Amniotic epithelial cell (primary cell): ENCODE measurements at places on chromosomes 12 and 14.
A peak's percentile ranks its signal among the peaks of the same experiment; 100 is the strongest.

GRCh38 chr12:101042211-101042610 lies 167.8 kb downstream of the SLC5A8 start:
- DNase-seq = no peak

DNA sequence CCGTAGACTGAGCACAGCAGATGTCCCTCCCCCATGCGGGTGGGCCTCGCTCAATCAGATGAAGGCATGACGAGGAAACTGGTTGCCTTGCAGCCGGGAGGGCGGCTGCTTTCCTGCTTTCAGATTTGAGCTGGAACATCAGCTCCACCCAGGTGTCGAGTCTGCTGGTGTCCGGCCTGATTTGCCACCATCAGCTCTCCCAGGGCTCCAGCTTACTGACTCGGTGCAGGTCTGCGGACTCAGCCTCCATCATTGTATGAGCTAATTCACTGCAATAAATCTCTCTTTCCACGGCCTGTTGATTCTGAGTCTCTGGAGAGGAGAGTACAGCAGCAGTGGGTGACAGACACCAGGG lies 156.2 kb downstream of the KIF26A start:
- DNase-seq = no peak

- peak; percentile 22 for DNase-seq
Observed at GRCh38 chr12:7009512-7009911, 8.8 kb downstream of the LPCAT3 start.

- DNase-seq = peak; percentile 86
Observed at GRCh38 chr12:120116441-120116791, at the start of gene RAB35. Gene RAB35 (minus strand): TSS chr12:120116753. CDS start chr12:120116650, 103 bp downstream.

DNA sequence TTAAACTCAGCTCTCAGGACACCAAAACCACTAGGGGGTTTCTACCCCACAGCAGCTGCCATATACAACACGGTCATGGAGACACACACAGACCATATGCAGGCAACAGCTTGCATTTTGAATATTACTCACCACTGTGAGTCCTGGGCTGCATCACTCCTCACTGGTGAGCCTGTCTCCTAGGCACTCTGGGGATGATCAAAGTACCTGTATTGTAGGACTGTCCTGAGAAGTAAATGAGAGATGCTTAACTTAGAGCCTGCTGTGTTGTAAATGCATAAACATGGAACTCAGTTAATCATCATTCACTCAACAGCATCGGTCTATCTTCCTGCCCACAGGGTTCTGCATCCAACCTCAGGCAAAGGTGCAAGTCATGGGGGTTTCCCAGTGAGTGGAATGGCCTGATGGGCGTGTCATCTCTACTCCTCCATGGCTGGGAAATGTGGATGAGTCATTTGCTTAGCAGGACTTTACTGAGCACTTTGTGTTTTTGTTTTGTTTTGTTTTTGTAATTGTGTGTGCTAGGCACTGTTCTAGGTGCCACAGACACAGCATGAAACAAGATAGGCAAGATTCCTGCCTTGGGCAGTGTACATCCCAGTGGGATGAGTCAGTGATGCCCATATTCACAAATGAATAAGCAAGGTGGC lies 1141.2 kb upstream of the TMEM132C start:
- peak; percentile 45 for DNase-seq

GRCh38 chr14:98909251-98909944 lies 362.6 kb downstream of the BCL11B start:
- DNase-seq = no peak

GRCh38 chr12:112962561-112962960 lies 15.8 kb upstream of the OAS2 start:
- DNase-seq = no peak

- no peak for DNase-seq
Observed at GRCh38 chr12:4346931-4347330, 25.9 kb downstream of the TIGAR start.

GRCh38 chr12:117892441-117892840 lies 76.3 kb downstream of the KSR2 start:
- no peak for DNase-seq

DNA sequence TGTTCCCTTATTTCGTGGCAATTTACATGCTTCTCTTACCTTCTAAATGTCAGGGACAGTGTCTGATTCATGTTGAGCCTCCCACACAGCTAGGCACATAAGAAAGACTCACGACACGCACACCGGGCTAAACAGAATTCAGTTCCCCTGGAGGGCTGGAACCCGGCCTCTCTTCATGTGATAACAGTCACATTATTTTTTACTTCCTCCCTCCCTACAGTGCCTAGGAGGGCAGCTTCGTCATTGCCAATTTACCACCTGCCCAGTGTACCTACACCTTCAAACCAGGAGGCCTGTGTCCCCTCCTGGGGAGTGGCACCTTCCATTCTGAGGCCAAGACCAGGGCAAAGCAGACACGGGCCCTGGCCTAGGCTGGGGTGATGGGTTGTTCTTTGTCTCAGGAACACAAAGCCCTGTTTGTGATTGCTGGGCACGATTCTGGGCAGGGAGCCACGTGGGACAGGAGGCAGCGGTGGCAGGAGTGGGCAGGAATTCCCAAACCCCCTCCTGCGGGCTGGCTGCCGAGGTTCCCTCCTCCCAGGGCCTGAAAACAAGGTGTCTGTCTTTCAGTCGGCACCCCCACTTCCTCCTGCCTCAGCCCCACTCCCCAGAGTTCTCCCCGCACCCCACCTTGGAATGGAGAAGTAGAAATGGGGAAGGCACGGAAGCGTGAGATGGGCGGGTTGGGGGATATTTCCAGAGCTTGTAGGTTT lies 6.8 kb upstream of the RASAL1 start:
- no peak for DNase-seq

GRCh38 chr14:82719617-82720016 lies 1186.0 kb upstream of the SEL1L start:
- no peak for DNase-seq

- DNase-seq = peak; percentile 47
Observed at GRCh38 chr12:18430425-18431048, 169.2 kb downstream of the PIK3C2G start.

DNA sequence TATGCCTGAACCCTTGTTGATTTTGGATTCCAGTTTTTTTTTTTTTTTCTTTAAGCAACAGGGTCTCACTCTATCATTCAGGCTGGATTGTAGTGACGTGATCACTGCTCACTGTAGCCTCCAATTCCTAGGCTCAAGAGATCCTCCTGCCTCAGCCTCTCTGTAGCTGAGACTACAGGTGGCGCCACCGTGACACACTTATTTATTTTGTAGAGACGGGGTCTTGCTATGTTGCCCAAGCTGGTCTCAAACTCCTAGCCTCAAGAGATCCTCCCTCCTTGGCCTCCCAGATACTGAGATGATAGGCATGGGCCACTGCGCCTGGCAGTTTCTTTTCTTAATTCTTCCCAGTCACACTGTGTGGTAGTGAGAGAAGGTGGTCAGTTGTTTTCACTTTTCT lies 25.2 kb downstream of the ACADS start:
- no peak for DNase-seq

GRCh38 chr12:107131832-107132616 lies 38.7 kb upstream of the CRY1 start:
- DNase-seq = peak; percentile 53

- DNase-seq = peak; percentile 61
Observed at GRCh38 chr12:26845057-26845666, 12.2 kb upstream of the ITPR2 start.

- no peak for DNase-seq
Observed at GRCh38 chr12:106508966-106509365, 73.8 kb upstream of the RFX4 start.

DNA sequence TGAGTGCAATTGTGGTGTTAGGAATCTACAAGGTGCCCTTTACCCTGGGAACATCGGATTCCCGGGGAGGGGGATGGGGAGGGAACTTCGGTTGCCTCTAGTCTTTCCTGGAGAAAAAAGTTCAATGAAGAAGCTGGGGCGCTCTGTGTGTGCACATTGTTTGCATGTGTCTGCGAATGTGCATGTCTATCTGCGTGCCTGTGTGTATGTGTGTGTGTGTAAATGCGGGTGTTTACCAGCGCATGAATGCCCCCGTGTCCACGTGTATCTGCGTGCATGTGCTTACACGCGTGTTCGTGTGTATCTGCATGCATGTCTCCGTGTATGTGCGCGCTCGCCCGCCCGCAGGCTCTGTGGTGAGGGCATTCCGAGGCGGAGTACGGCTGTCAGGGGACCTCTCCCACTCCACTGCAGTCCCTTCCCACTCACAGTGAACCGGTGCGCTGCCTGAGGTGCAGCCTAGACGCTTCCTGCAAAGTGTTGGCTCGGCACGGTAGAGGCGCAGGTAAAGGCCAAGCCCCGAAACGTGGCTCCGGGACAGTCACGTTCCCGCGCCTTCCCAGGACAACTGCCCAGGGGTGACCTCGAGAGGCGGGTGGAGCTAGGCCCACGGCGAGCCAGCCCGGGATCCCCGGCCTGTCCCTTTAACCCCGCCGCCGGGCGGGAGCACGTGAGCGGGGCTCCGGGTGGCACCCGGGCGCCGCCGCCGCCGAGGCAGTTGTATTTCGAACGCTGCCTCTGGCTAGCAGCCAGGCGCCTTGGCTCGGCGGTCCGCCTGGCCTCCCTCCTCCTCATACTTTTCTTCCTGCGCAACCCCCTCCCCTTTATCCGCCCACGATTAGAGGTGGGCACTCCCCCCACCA lies 539 bp upstream of the HMGA2 start:
- DNase-seq = peak; percentile 48

DNA sequence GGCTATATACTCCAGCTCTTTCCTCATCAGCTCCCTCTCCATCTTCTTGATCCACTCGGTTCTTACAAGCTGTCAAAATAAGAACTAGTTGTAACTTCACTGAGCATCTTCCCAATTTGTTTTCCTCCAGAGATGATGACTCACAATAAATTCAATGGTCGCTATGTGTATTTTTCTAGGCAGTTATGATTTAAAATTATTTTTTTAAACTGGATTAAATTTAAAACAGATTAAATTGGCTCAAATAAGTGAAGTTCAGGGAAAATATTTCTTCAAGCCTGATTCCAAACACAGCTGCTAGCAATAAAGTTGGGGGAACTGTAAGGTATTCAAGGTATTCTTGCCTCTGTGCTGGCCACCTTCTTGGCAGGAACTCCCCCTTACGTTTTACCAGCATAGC lies 717.7 kb upstream of the USP15 start:
- DNase-seq = no peak

DNA sequence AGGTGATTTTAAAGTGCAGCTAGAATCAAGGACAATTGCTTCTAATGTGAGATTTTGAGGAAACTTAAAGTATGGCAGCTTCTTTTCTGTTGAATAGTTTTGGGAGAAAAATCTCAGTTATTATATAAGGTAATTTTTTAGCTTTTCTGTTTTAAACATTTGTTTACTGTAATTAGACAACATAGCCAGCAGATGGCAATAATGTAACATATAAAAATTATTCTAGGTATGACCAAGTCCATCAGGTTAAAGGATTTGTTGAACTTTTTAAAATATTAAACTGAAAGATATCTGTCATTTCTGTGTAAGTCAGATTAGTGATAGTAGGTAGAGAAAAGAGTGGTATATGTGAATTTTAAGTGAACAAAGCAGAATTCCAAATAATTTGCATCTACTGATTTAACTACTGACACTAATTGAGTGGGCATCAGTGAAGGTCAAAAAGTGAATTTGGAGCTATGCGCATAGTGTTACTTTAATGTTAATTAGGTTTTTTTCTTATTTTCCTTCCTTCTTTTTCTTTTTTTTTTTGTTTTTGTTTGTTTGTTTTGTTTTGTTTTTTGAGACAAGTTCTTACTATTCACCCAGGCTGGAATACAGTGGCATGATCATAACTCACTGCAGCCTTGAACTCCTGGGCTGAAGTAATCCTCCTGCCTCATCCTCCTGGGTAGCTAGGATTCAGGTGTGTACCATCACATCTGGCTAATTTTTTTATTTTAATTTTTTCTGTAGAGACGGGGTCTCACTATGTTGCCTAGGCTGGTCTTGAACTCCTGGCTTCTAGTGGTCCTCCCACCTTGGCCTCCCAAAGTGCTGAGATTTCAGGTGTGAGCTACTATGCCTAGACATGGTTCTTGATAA lies 18.6 kb downstream of the PRORP start:
- DNase-seq = no peak

- DNase-seq = no peak
Observed at GRCh38 chr14:38363217-38363616, 107.3 kb upstream of the CLEC14A start.

DNA sequence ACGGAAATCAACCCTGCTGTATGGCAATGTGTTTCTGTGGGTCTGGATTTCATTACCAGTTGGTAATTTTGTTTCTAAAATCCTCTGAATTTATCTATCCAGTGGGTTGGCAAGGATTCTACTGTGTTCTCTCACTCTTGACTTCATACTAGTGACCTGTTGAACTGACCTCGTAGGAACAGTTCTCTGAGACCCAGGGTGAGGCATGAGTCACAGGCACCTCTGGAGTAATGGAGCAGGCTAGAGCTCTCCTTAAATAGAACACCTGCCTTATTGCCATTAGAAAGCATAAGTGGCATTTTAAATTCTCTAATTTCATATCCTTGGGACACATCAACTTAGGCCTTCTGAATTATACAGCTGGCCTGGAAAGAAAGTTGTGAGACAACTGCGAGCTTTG lies 258.3 kb upstream of the NAV3 start:
- no peak for DNase-seq

- no peak for DNase-seq
Observed at GRCh38 chr12:67323007-67323406, 53.8 kb downstream of the CAND1 start.

- no peak for DNase-seq
Observed at GRCh38 chr12:132053338-132054330, 90.5 kb downstream of the DDX51 start.

GRCh38 chr12:124385219-124385969 lies 90.5 kb downstream of the RFLNA start:
- peak; percentile 89 for DNase-seq

GRCh38 chr12:47819896-47820630 lies at the start of gene HDAC7:
Gene HDAC7 (minus strand): TSS chr12:47819903. CDS start chr12:47819785, 118 bp downstream.
- peak; percentile 76 for DNase-seq

DNA sequence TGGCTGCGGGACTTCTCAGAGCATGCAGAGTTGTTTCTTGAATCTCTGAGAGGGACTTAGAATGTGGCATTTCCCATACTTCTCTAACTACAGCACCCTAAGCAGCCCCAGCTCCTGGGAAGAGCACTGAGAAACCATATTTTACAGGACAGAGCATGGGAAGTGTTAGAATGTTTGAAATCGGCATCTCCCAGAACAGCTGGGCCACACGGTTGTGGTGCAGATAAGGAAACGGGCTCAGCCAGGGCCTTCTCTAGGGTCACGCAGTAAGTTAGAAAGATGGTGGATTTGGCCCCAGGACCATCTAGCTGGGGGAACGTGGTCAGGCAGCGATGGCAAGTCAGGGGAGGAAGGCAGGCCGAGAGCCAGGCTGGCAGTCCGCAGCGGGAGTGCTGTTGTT lies 10.5 kb upstream of the HHIPL1 start:
- no peak for DNase-seq

GRCh38 chr14:20415782-20416206 lies 2.5 kb upstream of the TEP1 start:
- peak; percentile 49 for DNase-seq

GRCh38 chr12:50032515-50032853 lies 7.2 kb upstream of the RACGAP1 start:
- no peak for DNase-seq

- DNase-seq = peak; percentile 98
Observed at GRCh38 chr14:94373708-94374107, 14.7 kb downstream of the SERPINA1 start.

DNA sequence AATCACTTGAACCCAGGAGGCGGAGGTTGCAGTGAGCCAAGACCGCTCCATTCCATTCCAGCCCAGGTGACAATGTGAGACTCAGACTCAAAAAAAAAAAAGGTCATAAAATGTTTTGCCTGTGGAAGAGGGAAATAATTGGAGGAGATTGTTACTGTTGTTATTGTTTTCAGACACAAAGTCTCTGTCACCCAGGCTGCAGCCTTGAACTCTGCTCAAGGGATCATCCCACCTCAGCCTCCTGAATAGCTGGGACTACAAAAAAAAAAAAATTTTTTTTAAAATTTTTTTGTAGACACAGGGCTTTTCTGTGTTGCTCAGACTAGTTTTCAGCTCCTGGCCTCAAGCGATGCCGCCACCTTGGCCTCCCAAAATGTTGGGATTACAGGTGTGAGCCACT lies 33.9 kb downstream of the ARID2 start:
- DNase-seq = no peak
